NCI-H446 (cell line): ENCODE measurements at places on chromosomes 7 and 10.

GRCh38 chr10:64261092-64261491 is 739.9 kb downstream of the REEP3 start:
- DNase-seq, result no peak

GRCh38 chr10:52818019-52818418 is 45.4 kb upstream of the MBL2 start:
- DNase-seq, result no peak

- DNase-seq, result no peak
Observed at GRCh38 chr10:82267014-82267413, 392.0 kb downstream of the NRG3 start.

- no peak for DNase-seq
Observed at GRCh38 chr7:47506382-47507339, 75.2 kb downstream of the TNS3 start.

DNA sequence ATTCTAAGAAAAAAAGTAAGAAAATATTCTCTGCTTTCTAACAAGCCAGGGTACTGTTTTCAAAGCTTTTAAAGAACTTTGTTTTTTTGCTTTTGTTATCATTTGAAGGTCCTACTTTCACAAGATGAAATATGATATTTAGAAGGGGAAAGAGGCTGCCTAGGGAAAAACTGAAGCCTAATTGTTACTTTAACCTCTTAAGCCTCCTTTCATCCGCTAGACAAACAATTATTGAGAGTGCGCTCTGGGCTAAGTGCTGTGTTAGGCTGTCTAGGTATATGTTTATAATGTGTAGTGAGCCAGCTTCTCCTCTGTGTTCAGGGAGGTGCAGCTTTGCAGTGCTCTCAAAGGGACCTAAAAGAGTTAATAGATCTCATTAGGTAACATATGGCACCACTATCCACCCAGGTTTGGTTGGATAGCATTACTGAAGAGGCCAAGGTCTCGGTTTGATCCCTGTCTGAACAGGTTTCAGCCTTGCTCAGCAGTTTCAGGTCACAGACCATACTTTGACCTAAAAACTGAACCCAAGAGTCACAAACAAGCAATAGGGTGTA is 17.9 kb downstream of the PDK4 start:
- no peak for DNase-seq

GRCh38 chr7:136655414-136655813 is 213.0 kb upstream of the CHRM2 start:
- no peak for DNase-seq

GRCh38 chr7:46989247-46989646 is 592.7 kb downstream of the TNS3 start:
- DNase-seq, result no peak

- no peak for DNase-seq
Observed at GRCh38 chr10:6716516-6716915, 136.4 kb upstream of the PRKCQ start.

DNA sequence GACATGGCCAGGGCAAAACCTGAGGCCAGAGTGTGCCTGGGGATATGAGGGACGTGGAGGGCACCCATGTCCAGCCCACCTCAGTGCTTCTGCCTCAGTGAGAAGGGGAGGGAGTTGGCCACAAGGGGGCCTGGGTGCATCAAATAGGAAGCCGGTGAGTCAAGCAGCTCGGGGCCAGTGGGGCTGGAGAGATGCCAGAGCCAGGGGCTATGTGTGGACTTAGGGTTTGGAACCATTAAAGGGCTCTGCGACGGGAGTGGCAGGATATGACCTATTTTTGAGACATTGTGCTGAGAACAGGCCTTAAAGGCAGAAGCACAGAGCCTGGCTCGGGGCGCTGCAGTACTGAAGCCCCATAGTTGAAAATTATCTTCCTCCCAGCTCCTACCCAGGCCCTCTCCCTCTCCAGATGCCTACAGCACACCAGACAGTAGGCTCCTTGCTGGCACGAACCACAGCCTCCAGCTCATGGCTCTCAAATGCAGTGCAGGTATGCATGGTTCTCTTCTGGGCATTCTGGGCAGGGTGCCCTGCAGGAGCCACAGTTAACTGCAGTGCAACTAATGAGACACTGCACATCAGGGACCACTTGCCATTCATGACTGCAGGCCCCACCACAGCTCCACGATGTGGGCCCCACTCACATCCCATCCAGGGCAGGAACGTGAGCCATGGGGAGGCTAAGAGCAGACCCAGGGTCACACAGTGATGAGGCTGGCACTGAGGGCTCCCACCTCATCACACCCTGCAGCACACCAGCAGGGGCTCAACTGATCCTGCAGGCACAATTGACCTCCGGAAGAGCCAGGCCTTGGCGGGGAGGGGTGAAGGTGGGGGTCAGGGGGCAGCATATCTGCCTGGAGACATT is 7.2 kb upstream of the PGAM2 start:
- no peak for DNase-seq

DNA sequence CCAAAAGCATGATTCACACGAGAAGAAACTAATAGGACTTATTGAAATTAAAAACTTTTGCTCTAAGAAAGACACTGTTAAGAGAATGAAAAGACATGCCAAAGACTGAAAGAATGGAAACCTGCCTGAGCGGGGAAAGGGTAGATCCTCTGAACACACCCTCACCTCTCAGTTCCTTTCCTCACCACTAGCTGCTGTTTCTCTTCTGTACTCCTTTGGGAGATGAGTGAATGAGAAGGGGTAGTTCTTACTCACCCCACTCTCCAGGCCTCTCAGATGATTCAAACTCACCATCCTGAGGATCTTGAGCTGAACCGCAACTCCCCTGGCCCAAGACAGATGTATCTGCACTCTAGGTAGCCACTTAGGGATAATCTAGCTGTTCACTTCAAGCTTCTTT is 41.9 kb downstream of the IQUB start:
- DNase-seq, result no peak

GRCh38 chr10:6995341-6995740 is 415.3 kb upstream of the PRKCQ start:
- no peak for DNase-seq

GRCh38 chr7:116534790-116535189 is 10.0 kb downstream of the CAV1 start:
- no peak for DNase-seq

- DNase-seq, result no peak
Observed at GRCh38 chr7:67554986-67555385, 558.4 kb downstream of the TYW1 start.

GRCh38 chr10:67533376-67533775 is 162.6 kb downstream of the CTNNA3 start:
- DNase-seq, result no peak

- DNase-seq, result no peak
Observed at GRCh38 chr7:44883961-44884620, 1.2 kb downstream of the PURB start.

GRCh38 chr10:11240641-11241040 is 223.0 kb downstream of the CELF2 start:
- DNase-seq, result no peak

DNA sequence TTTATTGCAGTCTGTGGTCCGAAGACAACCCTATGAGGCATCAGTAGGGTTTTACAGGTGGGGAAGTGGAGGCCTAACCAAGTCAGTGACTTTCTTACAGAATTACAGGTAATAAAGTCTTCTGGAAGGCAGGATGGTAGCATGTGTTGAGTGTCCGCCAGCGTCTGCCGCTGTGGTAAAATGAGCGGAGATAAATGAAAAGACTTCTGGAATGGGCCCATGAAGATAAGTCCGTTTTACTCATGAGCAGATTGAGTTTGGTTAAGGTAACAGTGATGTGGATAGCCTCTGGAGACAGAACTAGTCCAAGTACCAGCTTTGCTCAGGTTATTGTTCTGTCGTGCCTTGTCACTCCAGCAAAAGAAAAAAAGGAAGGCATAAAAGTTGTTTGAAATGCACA is 966 bp downstream of the FBH1 start:
- no peak for DNase-seq

DNA sequence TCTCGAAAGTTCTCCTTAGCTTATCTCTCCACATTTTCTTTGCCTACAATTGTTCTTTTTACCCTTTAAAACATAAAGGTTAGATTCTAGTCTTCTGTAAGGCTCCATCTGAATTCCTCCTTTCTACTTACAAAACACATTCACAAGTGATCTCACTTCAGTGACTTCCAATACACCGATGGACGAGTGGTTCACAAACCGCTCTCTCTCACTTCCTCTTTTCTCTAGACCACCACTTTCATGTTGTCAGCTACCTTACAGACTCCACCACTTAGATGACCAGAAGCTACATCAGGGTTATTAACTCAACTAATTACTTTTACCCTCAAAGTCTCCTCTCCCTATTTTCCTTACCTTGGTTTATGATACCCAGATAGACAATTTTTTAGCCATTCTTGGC is 11.8 kb downstream of the MET start:
- no peak for DNase-seq

- DNase-seq, result no peak
Observed at GRCh38 chr7:26212921-26213718, 11.6 kb downstream of the CBX3 start.

GRCh38 chr7:65441010-65441409 is 67.4 kb downstream of the ZNF92 start:
- DNase-seq, result no peak

DNA sequence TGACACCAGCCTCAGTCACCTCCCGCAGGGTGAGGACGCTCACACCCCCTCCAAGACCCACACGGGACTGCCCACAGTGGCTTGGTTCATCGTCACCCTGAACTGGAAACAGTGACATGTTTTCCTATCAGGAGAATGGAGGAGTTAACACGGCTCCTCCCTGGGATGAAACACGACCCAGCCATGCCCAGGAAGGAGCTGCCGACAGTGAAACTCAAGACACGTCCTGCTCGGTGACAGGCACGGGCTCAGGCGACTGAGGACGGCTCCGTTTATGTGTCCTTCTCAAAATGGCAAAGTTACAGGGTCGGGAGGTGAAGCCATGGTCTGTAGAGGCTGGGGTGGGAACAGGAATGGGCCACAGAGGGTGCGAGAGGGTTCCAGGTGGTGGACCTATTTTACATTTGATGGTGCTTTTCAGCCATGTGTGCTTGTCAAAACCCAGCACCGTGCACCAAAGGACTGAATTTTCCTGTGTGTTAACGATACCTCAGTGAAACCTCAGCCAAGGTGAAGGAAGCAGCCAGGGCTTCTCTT is 272.4 kb downstream of the ADARB2 start:
- no peak for DNase-seq

GRCh38 chr10:52649511-52649910 is 123.1 kb downstream of the MBL2 start:
- no peak for DNase-seq

DNA sequence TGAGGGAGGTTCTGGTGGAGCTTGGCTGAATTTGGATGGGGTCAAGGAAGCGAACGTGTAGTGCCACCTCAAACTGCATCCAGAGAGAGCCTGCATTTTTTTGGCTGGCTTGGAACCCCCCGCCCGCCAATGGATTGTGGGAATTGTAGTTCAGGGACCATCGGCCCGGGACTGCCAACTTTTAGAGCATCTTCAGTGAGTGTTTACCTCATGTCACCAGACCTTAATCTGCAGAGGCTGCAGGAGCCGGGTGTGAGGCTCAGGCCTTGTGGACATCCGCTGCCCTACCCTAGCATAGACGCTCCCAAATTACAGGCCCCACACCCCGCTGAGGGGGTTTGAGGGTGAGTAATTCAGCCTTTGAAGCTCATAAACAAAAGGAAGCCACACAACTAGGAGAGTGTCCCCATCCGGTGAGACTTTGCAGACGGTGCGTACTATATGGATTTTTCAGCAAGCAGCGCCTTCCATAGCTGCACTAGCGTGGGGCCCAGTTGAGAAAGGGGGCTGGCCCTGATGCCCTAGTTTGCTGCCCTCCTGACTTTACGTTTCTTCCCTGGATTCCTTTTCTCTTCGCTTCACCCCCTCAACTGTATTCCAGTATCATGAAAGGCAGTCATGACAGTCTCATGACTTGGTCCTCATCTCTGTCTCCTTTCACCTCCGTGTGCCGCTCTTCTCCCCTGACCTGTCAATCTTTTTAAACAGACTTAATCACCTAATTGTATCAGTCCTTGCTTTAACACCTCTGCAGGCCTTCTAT is 717 bp downstream of the CNPY4 start:
- DNase-seq, result peak; percentile 70

- DNase-seq, result no peak
Observed at GRCh38 chr10:128540781-128541761, 414.8 kb upstream of the MKI67 start.

DNA sequence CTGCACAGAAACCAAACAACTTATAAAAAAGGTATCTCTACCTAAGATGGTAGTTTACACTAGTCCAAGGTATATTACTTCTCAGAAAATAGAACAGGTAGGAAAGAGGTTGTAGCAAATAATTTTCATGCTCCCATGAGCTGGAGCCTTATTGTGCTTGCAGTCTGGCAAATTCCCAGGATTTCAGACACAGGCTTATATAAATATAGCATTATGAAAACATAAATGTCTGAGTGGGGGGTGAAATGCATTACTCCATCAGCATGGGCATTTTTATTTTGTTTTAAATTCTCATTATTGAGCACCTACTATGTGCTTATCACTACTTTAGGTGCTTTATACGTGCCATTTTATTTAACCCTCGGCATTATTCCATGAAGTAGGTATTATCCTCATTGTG is 83.0 kb upstream of the PHYHIPL start:
- DNase-seq, result peak; percentile 5

DNA sequence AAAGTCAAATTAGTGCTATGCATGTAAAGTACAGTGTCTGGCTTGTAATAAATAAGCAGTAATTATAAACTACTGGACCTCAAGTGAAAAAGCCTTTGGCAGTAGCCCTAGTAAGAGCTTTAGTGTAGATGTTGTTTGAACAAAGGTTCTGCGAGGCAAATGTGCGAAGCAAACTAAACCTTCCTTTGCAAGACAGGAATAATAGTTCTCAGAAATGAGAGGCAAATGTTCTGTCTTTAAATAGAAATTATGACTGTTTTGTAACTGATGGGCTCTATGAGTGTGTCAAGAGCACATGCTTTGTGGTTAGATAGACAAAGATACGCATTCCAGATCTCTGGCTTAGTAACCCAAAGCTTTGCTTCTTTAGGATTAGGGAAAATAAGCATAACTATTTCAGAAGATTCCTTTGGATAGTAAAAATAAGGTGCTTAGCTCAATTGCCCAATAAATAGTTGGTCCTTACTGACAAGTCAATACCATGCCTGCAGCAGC is 169.2 kb upstream of the CDC14C start:
- DNase-seq, result no peak

DNA sequence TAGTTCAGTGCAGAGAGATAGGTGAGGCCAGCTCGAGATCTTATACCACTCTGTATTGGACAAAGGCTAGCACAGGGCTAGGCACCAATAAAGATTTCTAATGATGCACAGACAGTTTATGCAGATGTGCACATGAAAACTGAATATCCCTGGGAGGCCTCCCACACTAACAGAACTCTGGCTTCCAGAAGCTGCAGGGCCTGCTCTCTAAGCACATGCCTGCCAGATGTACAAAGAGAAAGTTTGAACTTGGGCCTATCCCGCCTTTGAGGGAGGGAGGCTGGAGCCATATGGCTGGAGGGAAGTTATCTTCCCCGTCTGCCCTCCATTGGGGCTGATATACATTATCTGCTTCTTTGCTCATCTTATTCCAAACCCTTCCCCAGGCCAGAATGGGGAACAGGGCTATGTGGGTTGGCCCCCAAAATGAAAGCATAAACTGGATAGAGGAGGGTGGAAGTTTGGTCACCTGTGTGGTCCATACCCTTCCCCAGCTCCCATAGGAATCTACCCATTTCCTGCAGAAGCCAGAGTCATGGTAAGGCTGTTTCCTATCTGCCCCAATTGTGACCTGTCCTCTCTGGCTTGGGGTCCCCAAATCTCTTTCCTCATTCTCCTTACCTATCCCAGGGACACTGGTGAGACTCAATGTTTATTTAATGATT is 3.8 kb downstream of the KAZALD1 start:
- DNase-seq, result no peak

GRCh38 chr7:18276380-18276779 is 219.2 kb upstream of the HDAC9 start:
- DNase-seq, result no peak

GRCh38 chr10:101351017-101351416 is 2.9 kb upstream of the BTRC start:
- no peak for DNase-seq
